CD4-positive, alpha-beta T cell treated with Interleukin-1 beta for 1 hour (primary cell): ENCODE measurements at places on chromosomes 12 and 14.
A peak's percentile ranks its signal among the peaks of the same experiment; 100 is the strongest.

DNA sequence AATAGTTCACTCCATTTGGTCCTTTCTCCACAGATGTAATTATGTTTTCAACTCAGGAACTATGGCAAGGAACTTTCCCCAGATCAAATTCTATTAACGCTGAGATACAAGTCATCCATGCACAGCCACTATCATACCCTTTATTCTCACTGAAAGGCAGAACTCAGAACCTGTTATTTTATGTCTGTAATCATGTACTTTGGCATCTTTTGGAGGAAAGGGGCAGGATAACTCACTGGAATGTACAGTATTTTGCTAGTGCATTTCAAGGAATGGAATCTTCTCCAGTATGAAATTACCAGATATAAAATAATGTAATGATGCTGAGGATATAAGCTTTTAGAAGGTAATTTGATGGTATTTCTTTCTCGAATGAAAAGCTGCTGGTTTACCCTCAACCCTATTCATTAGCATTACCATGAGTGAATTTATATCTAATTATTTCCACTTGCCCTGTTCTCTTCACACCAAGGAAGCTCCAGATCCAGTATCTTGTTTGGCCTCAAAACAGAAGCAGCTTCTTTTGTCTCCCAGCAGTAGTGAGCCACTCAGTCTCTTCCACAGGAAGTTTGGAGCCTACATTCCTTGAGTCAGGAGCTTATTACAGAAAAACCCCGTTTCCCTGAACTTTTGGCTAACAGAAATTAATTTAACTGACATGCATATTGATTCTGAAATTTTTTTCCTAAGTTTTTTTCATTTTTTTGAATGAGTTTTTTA is 10.0 kb upstream of the AMHR2 start:
- DNase-seq: no peak

DNA sequence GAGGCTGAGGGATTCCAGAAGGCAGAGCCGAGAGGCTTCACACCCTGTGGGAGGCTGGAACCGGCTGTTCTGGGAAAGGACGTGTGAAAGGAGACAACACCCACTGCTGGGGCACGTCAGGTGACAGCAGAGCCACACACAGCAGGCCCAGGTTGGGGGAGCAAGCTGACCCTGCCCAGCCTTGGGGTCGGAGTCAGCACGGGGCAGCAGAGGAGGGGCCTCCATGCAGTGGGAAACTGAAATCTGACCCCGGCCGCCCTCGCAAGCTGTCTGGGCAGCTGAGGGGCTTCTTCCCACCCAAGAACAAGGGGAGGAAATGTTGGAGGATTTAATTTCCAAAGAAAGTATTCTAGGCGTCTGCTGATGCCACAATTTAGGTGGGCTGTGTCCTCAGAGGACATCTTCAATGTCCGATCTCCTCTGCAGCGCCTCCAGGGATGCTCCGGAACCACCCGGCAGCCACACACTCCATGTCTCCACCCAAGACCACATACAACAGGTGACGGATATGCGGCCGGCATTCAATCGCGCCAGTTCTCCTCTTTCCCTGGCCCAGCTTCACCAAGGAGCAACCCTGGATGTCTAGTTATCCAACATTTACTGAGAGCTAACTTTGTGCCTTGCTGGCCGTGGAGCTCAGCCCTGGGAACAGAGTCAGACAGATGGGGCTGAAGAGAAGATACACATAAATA is 30.7 kb downstream of the SNRNP35 start:
- DNase-seq: no peak

- DNase-seq: no peak
These were observed 23.0 kb downstream of the LACRT start for GRCh38 chr12:54611715-54612149.

- DNase-seq: no peak
These were observed 311.2 kb downstream of the CACNA1C start for GRCh38 chr12:2363836-2364609.

GRCh38 chr14:85817430-85817829 is 287.5 kb downstream of the FLRT2 start:
- DNase-seq: no peak

- no peak for DNase-seq
These were observed 240.4 kb downstream of the PRKD1 start for GRCh38 chr14:29687071-29687765.

DNA sequence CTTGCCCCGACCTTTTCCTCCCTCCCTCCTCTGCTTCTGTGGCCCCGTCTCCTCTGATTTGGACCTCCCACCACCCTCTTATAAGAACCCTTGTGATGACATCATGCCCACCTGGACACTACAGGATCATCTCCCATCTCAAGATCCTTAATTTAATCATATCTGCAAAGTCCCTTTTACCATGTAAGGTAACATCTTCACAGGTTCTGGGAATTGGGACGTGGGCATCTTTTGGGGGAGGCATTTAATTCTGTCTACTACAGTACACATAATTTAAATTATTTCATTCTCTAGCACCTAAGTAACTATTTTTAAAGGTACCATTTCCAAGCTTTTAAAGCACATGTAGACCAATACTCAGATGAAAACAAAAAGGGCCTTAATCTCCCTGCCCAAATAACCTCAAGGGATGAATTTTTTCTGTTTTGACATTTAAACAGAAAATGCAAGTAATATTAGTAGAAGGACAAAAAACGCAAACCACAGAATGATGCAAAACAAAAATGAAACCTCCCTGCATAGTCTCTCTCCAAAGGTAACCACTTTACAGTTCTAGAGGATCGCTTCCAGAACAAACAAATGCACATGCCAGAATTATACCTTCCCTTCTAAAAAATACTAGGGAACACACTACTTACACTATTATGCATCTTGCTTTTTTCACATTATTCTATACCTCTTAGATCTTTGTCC is 222.1 kb downstream of the AACS start:
- no peak for DNase-seq

- DNase-seq: no peak
These were observed 40.8 kb downstream of the SYNE3 start for GRCh38 chr14:95475540-95476240.

- no peak for DNase-seq
These were observed 182.4 kb upstream of the CCND2 start for GRCh38 chr12:4091016-4091743.

DNA sequence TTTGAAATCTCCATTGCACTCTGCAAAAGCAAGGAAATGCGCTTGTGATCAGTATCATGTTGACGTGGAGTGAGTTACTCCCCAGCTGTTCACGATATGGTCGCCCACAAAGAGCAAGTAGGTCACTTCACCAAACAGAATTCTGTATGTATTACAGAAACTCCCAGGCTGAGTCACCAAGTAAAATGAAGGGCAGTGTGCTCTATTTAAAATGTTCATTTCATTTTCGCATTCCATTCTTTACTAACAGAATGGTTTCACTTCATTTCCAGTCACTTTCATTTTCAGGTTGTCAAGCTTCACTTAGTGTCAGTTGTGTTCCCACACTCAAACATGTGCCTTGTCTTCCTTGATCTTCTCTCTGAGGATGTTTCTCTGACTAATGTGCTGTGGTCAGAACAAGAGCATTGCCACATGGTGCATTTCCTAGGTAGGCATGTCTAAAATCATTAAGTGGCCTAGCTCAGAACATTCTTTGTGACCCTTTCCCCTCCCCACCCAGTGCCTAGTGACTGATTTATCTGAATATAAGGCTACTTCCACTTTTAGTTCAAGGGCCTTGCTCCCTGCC is 391.2 kb downstream of the RAD51B start:
- peak; percentile 65 for DNase-seq

DNA sequence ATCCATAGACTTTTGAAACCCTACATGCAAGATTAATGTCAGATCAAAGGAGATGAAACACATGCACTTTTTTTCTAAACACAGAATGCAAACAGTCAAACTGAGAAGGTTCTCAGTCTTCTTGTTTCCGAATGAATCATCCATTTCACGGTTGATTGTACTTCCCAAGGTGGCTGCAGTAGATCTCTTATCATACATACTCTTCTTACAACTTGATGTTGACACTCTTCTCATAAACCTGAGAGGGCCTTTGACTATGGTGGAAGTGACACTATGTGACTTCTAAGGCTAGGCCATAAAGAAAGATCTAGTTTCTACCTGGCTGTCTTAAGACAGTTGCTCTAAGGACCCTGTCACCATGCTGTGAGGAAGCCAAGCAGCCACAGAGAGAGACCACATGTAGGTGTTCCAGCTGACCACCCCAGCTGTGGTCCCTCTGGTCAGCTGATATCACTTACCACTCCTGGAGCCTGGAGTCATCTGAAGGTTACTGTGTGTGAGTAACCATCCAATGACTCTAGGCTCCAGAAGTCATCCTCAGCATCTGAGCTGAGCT is 67.2 kb upstream of the HMGA2 start:
- DNase-seq: no peak

DNA sequence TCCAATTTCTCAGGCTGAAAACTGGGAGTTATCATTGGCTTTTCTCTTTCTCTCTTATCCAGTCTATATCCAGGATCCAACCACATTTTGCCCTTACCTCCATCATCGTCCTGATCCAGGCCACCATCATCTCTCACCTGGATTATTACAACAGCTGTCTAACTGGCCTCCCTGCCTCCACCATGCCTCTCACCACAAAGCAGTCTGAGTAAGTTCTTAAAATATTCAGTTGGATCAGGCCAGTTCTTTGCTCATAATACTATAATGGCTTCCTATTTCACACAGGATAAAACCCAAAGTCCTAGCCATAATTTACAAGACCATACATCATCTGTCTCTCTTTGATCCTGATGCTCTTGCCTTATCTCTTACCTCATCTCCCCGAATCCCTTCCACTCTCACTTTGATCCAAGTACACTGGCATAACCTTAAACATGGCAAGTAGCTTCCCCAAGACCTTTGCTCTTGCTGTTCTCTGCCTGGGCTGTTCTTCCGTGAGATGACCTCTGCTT is 133.4 kb upstream of the RAP1B start:
- no peak for DNase-seq

GRCh38 chr12:89965993-89966392 is 257.4 kb upstream of the ATP2B1 start:
- DNase-seq: no peak

DNA sequence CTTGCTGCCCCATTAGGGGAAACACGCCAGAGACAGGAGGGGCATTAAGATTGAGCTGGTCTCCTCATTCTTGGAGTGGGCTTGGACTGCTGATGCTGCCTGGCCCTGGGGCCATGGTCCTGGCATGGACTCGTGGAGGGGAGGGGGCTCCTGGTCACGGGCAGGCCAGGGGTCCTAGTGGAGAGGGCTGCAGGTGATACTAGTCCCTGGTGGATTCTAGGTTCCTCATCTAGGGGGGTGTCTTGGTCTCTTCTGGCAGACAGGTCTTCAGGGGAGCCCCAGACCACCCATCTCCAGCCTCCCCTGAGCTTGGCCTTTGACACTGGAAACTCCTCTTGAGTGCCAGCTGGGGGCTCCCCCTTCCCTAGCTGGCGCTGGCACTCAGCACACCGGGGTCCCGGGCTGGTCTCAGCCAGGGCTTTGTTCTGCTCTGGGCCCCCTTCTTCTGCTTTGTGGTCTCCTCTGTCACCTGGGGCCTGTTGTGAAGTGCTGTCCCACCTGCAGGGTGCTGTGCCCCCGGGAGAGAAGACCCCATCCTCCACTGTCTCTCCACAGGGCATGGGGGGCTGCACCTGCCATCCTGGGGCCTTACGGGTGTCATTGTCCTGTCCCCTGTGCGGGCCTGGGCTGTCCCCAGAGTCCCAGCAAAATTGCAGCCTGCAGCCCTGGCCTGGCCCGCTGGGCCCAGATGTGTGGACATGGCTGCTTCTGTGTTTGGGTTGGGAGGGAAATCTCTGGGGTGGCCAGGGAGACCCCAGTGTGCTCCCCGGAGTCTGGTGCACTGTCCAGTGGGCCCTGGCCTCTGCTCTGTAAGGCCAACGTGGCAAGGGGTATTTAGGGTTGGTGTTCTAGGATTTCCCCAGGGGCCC is 2.3 kb downstream of the KIF26A start:
- DNase-seq: no peak

GRCh38 chr14:53792909-53793308 is 163.7 kb downstream of the BMP4 start:
- no peak for DNase-seq

- DNase-seq: no peak
These were observed 15.6 kb downstream of the ITPK1 start for GRCh38 chr14:93100100-93100499.

DNA sequence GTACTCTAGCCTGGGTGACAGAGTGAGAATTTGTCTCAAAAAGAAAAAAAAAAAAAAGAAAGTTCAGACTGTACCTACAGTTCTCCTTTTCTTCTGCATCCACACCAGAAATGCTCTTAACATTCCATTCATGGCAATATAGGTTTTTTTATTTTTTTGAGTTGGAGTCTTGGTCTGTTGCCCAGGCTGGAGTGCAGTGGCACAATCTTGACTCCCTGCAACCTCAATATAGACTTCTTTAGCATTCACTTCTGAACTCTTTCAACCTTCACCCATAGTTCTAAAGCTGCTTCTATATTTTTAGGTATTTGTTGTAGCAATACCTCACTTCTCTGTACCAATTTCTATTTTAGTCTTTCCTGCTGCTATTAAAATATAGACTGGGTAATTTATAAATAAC is 1095.7 kb downstream of the FLRT2 start:
- DNase-seq: no peak

DNA sequence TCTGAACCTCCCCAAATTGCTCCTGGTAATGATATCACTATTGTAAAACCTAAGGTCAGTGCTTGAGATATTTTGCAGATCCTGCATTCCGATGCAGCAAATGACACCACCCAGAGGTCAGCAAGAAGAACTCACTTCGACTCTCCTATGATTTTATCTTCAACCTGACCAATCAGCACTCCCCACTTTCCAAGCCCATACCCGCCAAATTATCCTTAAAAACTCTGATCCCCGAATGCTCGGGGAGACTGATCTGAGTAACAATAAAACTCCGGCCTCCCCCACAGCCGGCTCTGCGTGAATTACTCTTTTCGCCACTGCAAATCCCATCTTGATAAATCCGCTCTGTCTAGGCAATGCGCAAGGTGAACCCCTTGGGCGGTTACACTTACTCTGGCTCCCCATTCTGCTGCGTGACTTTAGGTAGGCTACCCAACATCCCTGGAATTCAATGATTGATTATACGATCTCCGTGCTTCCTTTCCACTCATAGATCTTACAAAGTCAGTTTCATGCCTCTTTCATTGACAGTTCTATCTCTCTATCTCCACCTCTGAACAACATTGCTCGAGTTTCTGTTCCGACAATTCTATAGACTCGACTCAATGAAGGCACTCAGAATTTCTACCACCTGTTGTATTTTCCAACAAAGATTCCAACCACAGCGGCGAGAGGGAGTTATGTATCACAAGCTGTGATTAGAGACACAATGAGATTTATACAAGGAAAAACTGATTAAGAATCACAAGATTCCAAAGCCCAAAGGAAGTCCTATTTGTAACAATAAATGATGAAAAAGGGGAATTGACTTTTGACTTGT is 939 bp downstream of the NPC2 start:
- peak; percentile 32 for DNase-seq
